ENCODE measurements at places on chromosomes 13 and 19.

DNA sequence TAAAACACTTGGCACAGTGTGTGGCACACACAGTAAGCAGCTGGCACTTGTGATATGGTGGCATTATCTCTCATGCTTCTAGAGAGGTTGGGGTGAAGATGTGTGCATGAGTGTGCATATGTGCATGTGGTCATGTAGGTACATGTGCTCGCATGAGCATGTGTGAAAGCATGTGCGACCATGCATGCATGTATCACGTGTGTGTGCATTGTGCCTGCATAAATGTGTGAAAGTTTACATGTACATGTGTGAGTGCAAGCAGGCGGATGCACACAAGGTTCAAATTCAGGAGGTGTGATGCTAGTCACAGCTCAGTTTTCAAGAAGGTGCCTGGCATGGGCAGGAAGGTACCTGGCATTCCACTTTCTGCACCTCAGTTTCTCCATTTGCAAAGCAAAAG, 59.0 kb upstream of the UQCRFS1 start:
- DNase-seq = no peak

DNA sequence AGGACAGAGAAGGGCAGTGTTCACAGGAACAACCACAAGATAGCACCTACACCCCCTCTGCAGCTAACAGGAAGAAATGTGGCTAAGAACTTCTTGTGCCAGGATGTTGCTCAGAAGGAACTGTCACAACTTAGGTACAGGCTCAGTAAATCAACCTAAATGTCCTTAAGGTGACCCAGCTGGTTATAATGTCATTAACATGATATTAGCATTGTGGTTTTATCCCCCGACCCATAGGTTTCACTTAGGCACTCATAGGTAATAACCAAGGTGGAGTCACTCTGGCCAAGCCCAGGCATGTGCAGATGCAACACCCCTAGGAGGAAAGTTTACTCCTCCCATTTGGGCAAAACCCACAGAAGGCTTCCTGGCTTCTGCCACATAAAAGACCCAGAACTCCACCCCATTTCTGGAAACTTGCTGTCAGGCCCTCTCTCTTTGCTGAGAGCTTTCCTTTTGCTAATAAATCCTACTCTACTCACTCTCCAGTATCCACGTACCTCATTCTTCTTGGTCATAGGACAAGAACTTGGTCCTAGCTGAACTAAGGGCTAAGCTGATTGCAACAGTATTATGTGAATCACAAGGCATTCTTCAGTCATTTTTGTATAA, 951.3 kb downstream of the SLITRK5 start:
- DNase-seq = no peak

DNA sequence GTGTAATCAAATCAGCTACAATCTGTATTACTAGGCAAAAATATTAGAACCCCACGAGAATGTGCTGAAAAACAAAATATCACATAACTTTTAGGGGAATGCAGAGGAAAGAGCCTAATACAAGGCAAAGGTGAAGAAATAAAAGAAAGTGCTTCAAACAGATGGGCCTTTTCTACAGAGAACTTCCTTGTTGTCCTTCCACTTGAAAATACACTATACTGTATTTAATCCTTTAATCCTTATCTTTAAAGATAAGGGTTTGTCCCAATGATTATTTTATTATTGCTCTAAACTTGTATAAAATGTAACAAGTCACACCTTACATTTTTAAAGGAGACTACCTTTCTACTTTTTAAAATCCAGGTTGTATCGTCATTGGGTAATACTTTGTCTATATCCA, 296.5 kb downstream of the NDFIP2 start:
- no peak for DNase-seq

DNA sequence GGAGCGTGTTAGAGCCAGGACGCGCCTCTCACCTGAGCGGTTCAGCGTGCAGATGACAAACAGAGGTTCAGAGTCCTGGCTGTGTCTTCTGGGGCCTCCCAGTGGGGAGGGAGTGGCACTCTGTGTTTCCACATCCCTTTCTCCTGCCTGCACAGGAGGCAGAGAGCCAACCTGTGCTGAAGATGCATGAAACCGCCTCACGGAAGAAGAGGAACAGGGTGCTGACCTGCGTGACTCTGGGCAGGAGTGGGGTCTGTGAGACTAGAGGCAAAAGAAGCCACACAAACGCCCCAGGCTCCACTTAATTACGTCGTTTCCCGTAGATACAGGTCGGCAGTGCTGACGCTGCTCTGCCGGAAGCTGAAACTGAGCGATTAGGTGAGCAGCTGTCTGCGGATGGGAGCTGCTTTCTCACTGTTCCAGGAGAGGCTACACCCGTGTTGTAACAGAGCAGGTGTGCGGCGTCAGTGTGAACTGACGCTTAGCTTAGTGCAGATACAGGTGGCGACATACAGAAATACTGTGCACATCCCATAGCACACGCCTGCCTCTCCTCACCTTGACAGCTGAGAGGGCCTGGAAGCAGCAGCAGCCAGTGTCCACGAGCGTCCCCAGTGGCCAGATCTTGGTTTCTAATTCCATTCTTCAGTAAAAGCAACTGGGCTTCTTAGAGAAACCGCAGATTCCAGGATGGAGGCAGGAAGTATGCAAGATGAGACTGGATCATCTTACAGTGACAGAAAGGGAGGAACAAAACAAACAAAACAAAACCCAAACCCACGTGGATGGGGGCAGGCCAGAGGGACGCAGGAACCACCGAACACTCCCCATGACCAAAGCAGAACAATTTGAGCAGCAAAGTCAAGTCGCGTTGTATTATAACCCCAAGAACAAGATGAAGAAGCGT, 37.7 kb upstream of the MCF2L start:
- DNase-seq = no peak

DNA sequence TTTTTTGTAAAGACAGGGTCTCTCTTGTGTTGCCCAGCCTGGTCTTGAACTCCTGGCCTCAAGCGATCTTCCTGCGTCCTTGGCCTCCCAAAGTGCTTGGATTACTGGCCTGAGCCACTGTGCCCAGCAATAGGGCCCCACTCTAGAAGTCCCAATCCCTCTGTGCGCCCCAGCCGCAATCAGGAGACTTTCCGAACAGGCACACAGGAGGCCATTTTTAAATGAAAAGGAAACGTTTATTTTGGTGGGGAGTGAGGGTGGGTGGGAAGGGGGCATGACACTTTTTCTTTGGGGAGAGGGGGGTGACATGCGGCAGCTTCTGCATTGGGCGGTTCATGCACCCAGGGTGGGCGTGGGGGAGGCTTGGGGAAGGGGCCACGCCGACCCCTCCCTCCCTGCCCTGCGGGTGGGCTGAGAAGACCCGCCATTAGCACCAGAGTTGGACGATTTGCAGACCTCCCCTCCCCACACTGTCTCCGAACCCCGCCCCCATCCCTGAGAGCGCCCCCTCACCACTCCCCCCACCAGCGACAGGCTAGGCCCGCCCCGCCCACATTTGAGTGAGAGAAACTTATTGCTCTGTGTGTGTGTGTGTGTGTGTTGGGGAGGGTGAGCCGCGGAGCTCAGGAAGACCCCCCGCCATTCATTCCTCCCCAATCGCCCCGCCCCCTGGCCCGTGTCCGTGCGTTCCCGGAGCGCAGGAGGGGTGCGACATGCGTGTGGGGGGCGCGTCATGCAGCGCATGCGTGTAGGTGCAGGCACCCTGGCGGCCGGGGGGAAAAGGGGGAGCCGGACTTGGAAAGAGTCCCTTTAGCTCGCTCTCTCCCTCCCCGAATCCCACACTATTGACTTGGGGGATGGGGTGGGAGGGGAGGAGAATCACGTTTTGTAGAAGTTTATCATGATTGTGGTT, 17.2 kb downstream of the KCNC3 start:
- DNase-seq = no peak

DNA sequence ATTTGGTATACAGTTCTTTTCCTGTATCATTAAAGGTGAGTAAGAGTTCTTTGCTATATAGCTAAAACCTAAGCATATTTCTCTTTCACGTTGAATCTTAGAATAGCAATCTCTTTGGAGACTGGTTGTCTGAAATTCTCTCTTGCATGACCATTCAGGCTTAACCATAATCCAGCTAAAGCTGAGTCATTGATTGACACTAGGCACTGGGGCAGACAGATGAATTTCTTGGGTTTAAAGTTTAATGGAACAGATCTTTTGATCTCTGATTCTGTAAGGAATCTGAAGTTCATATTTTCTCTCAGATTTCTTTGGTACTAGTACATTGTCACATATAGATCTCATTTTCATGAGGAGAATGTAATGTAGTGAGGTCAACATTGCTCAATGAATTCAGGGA, 397.3 kb upstream of the MIR17HG start:
- no peak for DNase-seq

- no peak for DNase-seq
These were observed 173.5 kb downstream of the DNAJC15 start for GRCh38 chr13:43196750-43197370.

GRCh38 chr13:41061914-41062837, 867 bp downstream of the WBP4 start:
- peak; percentile 22 for DNase-seq

DNA sequence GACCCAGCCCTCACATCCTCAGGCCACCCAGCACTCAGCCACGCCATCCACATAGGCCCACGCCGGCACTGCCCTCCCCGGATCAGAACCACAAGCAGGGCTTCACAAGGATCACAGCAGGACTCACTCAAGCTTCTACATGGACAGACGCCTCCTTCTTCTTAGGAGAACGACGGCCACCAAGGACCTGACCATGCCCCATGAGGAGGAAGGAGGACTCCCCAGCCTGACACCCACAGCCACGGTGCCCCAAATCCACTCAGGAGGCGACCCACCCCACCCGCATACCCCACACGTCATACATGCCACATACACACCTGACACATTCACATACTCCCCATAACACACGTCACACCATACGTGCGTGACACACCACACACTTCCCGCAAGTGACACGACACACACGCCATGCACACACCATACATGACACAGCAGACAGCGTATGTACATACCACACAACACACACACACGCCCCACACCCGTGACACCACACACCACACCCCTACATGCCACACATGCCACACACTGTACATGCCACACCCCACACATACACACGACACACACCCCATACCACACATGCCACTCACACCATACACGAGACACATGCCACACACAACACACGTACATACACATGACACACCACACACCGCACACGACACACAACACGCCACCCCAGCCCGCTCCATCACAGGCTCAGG, 50.4 kb downstream of the MLLT1 start:
- no peak for DNase-seq

DNA sequence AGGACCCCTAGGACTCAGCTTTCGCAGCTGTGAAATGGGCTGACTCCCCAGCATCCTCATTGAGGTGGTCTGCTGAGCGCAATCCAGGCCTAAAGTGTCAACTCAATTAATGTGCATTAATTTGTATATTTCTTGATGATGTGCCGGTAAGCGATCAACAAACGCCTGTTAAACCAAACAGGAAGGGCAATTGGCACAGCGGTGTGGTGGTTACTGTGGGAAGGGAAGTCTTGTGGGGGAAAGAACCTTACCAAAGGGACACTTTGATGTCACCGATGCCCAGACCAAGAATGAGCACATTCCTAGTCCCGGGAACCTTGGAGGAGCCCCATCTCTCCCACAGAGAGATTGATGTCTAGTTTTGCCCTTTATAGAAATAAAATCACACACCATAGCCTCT, 1.6 kb downstream of the JAK3 start:
- DNase-seq = no peak

DNA sequence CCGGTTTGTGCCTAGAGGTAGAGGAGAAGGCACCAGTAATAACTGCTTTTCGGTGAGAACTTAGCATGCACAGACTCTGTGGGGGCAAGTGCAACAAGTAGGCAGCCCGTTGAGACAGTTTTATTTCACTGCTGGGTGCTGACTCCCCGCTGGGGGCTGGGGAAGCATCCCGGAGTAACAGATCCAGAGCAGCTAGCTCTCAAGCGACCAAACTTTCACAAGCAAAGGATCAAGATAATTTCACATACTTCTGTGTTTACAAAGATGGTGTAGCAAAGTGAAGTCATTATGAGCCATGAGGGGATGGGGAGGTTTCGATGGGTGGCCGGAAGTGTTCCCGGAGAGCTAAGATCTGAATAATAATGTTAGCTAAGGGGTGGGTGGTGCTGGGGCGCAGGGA, 2.8 kb downstream of the NACC1 start:
- DNase-seq = peak; percentile 76

DNA sequence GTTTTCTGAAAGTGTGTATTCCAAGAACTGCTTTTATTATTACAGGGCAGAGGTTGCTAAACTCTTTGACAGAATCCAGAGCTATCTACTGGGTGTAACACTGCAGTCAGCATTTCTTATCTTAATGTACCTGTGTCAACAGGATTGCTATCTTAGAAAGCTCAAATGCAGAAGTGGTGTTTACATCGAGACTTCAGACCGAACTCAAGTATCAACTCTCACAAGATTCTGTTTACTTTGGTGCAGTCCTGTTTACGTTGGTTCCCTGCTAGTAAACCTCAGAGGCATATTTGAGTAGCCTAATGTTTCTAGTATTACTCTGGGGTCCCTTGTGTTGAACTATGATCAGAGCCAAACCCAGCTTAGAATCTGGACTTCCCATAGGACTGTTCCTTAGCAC, 20.5 kb downstream of the SLC15A1 start:
- no peak for DNase-seq

- DNase-seq = no peak
These were observed 544.3 kb downstream of the EFNB2 start for GRCh38 chr13:105991131-105991530.

DNA sequence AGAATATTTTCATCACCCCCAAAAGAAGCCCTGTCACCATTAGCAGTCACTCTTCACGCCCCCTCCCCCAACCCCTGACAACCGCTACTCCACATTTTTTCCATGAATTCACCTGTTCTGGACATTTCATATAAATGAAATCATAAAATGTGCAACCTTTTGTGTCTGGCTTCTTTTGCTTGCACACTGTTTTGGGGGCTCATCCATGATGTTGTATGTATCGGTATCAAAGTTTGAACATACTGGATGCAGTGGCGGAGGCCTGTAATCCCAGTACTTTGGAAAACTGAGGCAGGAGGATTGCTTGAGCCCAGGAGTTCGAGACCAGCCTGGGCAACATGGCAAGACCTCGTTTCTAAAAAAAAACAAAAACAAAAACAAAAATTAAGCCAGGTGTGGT, 7.2 kb downstream of the GADD45B start:
- no peak for DNase-seq

- no peak for DNase-seq
These were observed 1.3 kb upstream of the TEKTIP1 start for GRCh38 chr19:3537438-3538240.

- no peak for DNase-seq
These were observed 4.5 kb downstream of the NTN5 start for GRCh38 chr19:48668332-48668731.

- DNase-seq = no peak
These were observed 1.2 kb upstream of the CXCL17 start for GRCh38 chr19:42443944-42444398.

All from brain pericyte (primary cell).